ENCODE measurements at places on chromosomes 2 and 18. TPM values are rescaled to one million over a fixed set of nuclear protein-coding genes. Genes with fewer than 3 reads are reported as not detected.

The COL4A4 gene
- total RNA-seq, result 17.2 TPM

The KLHL29 gene
- 18.5 TPM for total RNA-seq

The TMEM200C gene
- total RNA-seq, result not detected

DNA sequence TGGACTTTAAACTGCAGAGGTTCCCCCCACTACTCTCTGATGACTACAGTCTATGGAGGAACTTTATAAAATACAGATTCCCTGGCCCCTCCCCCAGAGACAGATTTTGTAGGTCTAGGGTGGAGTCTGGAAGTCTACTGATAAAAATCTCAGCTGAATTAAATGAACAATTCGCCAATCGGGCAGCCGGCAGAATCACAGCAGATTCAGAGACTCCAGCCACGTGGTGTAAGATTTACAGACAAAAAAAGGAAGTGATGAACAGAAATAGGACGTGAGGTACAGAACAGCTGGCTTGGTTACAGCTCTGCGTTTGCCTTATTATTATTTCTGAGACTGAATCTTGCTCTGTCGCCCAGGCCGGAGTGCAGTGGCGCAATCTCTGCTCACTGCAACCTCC is 21.4 kb upstream of the MTA3 start:
- no peaks in the 10 kb centered on the region for H3K36me3 ChIP-seq
- H3K4me3 ChIP-seq, result no peak overlapping the region
- H3K4me1 ChIP-seq, result no peaks in the 10 kb centered on the region
- no peaks in the 10 kb centered on the region for H3K27me3 ChIP-seq
- no peak overlapping the region for H3K27ac ChIP-seq

DNA sequence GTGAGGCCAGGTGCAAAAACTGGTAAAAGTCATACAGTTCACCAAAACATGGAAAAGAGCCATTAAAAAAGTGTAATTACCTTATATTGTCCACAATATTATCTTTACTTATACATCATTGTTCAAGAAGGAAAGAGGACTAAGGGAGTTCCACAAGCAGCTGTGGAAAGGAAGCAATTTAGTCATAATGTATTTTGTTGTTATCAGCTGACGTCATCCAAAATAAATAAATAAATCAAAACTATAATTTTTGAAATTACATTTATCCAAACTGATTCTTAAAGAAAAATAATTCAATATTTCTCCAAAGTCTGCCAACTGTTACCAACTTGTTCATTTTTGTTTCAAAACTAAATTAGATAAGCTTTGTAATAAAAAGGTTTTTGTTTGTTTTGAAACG is 256.1 kb upstream of the CNTNAP5 start:
- DNase-seq, result no peak
- H3K36me3 ChIP-seq, result no peaks in the 10 kb centered on the region

DNA sequence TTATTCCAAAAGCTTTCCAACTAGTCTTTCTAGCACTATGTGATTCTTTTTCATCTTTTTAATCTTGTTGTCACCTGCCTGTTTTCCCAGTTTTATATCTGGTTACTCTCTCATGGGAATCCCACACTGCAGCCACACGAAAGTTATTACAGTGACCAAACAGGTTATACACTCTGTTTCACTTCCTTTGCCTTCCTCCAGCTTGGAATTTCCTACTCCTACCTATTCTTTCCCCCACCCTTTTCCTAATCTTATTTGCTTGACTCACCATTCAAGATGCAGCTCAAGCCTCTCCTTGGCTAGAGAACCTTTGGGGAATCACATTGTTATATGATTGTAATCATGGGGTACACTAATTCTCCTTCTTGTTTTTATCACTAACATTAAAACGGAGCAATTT is 13.4 kb upstream of the TLK1 start:
- no peaks in the 10 kb centered on the region for H3K27me3 ChIP-seq
- H3K4me3 ChIP-seq, result no peak overlapping the region
- H3K36me3 ChIP-seq, result no peaks in the 10 kb centered on the region
- no peak for DNase-seq
- no peak overlapping the region for H3K27ac ChIP-seq

DNA sequence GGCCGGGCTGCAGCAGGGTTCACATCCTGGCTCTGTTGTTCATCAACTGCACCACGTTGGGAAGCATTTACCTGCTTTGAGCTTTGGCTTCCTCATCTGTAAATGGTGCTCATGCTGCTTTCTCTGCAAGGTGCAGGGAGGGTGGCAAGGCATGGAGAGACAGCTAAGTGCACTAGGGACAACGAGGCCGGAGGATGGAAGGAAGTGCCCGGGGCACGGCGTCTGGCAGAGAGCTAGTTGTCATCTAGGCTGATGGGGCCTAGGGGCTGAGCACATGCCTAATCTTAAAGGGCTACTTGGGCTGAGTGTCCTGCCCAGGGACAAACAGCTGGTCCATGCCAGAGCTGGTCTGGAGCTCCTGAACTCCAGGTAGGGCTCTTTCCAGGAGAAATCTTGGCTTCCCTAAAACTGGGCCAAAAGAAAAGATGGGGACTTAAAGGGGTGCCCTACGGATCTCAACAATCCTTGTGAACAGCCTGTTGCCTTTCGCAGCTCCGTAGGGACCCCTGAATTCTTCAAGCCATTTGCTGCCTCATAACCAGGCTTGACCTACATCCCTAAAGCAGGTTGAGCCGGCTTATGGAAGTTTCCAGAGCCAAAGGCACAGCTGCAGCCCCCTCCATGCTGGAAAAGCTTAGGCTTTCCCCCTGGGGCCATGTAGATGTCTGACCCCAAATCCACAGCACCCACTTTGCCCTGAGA is 130.8 kb downstream of the SMAD7 start:
- peaks cover 13% of the 10 kb centered on the region for H3K4me1 ChIP-seq
- no peak for DNase-seq
- H3K27ac ChIP-seq, result no peak overlapping the region
- H3K36me3 ChIP-seq, result peaks cover 8% of the 10 kb centered on the region

DNA sequence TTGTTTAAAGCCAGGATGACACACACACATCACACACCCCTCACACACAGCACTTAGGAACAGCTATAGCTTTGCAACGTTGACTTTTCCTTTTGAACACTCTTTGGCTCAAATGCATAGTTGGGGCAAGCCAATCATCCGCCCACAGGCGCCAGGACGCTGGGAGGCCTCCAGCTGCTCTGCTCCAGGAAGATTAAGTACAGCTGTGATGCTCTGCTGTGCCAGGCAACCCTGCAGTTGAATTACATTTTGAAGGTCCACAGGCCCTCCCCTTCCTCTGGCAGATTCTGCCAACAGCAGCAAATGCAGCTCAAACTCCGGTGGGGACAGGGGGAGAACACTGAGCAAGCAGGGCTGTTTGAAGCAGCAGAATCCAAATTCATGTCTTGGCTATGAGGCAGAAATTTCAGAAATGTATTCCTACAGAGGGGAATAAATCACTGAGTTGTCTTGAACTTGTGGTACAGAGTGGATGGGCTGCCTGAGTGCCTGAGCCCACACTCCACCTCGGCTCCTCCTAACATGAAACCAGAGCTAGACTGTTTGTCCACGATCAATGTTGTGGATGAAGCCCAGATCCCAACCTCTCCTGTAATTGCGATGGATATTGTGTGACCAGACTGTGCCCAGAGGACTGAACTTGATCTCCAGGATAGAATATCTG is 86.5 kb upstream of the PPP1CB start:
- H3K27me3 ChIP-seq, result no peaks in the 10 kb centered on the region
- peak overlapping the region; percentile 50 for H3K4me3 ChIP-seq
- H3K4me1 ChIP-seq, result peaks cover 68% of the 10 kb centered on the region
- H3K36me3 ChIP-seq, result no peaks in the 10 kb centered on the region
- DNase-seq, result peak; percentile 57
- peak overlapping the region; percentile 94 for H3K27ac ChIP-seq

DNA sequence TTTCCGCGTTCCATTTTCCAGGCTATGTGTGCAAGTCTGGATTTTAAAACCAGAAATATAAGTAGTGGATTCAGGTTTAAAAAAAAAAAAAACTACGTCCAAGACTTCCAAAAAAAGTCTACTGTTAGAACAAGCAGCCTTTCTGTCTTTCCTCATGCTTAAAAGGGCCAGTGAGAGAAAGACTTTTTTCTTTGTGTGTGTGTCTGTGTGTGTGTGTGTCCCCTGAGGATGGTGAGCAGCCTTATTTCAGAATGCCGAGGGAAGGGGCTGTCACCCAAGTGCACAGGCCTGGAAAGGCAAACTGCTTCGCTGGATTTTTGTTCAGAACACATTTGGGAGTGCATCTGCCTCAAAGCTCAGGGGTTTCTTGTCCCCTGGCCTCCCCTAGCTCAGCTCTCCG is 98.8 kb downstream of the ZBTB7C start:
- no peak for DNase-seq
- H3K36me3 ChIP-seq, result no peaks in the 10 kb centered on the region
- H3K27ac ChIP-seq, result no peak overlapping the region

GRCh38 chr2:230453006-230453405 is 37.0 kb downstream of the SP100 start:
- DNase-seq, result no peak
- no peaks in the 10 kb centered on the region for H3K27me3 ChIP-seq
- no peak overlapping the region for H3K4me3 ChIP-seq
- no peaks in the 10 kb centered on the region for H3K4me1 ChIP-seq
- peaks cover 44% of the 10 kb centered on the region for H3K36me3 ChIP-seq
